Inflammatory macrophage (primary cell): ENCODE measurements at places on chromosomes 1 and 21.
A peak's percentile ranks its signal among the peaks of the same experiment; 100 is the strongest.

- no peak for DNase-seq
These were observed 79.4 kb downstream of the CAPZB start for GRCh38 chr1:19405761-19406487.

DNA sequence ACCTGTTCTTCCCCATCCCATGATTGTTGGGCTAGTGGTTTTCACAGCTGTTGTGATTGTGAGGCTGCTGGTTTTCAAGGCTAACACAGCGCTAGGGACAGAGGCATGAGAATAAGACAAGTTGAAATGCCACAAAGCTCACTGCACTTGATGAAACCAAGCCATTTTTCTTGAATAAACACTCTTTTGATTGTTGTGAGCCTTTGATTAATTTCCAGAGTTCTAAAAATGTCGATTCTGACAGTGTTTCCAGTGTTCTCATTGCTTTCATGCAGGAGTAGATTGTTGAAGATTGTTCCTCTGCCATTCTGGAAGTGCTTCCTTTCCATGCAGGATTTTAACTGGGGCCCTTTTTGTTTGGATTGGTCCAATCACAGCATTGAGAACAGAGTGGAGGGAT, 134.9 kb upstream of the GRIK3 start:
- no peak for DNase-seq

DNA sequence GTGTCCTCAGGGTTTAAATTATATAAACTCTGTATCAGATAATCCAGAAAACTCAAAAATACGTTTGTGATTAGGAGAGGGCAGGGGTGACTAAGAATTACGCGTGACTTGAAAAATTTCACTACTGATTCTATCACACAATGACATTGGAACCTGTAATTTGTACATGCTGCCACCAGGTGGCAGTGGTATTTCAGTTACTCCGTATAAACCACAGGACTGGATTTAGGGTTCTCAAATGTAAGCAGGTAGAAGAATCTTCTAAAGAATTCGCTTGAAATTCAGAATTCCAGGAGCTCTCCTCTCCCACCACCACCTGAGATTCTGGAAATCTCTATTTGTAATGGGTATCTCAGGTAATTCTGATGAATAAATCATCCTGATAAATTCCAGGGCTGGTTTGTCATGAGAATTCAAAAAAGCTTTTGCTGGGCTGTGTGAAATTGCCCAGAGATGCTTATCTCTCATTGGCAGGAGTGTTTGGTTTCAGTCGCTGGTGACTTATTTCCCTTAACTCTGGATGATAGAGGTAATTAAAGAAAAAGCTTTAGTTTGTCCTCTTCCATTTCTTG, 1.7 kb upstream of the KRTAP7-1 start:
- DNase-seq, result peak; percentile 55

DNA sequence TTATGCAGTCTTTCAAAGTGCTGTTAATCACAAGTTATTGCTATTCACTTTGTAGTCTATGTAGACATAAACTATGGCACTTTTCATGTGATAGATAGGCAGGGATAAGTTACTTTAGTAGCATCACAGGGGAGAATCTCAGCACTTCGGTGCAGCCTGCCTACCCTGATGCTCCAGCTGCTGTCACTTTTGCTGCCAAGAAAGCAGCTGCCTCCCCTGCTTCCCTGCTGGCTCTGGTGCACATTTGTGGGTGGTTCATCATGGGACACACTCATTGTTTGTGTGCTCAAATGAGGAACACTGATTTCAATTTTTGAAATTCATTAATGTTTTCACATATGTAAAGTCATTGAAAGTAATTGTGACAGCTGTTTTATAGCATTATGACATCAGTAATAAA, 272.6 kb downstream of the S1PR1 start:
- DNase-seq, result no peak

DNA sequence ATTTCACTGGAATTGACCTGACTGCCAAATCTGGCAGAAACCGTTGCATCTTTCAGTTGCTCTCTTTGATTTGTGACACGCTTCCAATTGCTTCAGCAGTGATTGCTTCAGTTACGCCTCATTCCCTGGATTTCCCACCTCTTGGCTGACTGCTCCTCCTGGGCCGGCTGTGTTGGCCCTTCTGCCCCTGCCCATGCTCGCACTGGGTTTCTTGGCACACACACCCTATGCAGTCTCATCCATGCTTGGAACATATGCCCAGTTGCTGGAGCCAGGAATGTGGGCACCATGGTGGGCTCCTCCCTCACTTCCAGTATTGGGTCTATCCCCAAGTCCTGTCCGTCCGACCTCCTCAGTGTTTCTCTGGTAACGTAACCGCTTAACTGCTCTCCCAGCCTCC, 2.2 kb upstream of the ZBTB21 start:
- no peak for DNase-seq

- no peak for DNase-seq
These were observed 52.1 kb upstream of the CD5L start for GRCh38 chr1:157893686-157894085.
